ENCODE measurements at places on chromosomes 1 and 21.

GRCh38 chr1:226355669-226356551 lies 46.9 kb upstream of the LIN9 start:
- no peak for DNase-seq

- no peak for DNase-seq
These were observed 35.7 kb upstream of the TMEM51 start for GRCh38 chr1:15117671-15118325.

- DNase-seq, result no peak
These were observed 5.8 kb downstream of the PEX10 start for GRCh38 chr1:2406451-2407041.

- DNase-seq, result no peak
These were observed 36.4 kb downstream of the VANGL1 start for GRCh38 chr1:115678141-115678540.

- no peak for DNase-seq
These were observed 14.7 kb downstream of the PEX14 start for GRCh38 chr1:10489291-10490055.

- no peak for DNase-seq
These were observed 49.6 kb upstream of the HOOK1 start for GRCh38 chr1:59765011-59765730.

DNA sequence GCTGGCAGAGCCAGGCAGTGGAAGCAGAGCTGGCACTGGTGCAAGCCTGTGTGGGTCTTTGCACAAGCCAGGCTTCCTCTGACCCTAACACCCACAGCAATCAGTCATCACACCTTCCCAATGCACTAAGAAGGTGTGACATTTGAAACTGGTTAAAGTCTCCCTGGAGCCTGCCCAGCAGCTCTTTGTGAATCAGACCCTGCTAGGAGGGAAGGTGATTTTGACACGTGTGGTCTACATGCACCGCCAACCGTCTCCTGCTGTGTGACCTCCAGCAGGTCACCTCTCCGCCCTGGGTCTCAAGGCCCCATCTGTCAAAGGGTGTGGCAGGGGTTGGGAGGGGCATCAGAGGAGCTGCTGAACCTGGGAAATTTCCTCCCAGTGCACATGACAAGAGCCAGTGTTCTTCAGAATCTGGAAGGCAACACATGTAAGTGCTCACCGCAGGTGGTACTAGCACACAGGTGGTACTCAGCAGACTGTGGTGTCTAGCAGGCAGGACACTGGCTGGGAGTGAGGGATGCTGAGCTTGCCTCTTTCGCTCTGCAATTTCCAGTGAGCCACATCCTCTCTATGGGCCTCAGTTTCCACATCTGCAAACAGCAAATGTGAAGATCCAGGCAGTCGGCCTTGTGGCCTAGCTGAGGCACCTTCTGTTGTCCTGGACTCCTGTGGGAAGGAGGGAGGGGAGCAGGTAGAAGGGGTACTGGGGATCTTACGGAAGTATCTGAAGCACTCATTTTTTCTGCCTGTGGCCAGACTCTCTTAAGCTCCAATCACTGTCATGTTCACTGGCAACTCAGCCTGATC lies 123.2 kb downstream of the DMRTB1 start:
- no peak for DNase-seq

DNA sequence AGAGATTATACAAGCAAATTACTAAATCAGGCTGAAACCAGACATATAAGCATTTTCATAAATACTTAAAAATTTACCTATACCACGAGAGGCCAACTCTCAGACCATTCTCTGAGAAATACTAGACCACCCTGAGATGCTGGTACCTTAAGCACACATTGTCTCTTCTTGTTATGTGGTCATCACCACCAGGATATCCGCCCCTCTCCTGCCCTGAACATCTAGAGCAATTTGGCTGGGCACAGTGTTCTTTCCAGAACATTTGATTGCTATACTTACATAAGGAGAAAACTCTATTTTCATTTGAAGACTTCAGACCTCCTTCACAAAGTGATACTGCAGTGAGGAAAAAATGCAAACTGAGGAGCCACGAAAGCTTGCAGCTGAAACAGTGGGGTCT lies 36.2 kb upstream of the DUSP10 start:
- DNase-seq, result no peak

DNA sequence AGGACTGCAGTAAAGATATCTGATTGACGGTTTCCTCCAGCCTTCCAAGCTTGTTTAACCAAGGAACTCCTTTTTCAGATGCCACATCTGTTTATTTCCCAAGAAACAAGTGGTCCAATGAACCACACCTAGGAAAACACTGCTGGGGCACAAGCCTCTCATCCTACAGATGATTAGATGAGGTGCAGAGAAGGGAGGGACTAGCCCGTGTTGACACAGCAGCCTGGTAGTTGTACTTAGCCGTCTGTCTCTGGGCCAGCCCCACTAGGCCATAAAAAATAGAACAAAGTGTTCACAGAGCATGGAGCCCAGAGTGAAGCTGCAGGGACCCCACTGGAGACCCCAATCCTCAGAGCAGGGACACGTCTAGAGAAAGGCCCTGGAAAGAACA lies 32.1 kb downstream of the LRP8 start:
- DNase-seq, result no peak
